Tracheal epithelial cell (primary cell): ENCODE measurements at places on chromosomes 4 and X. TPM values are rescaled to one million over a fixed set of nuclear protein-coding genes. Genes with fewer than 3 reads are reported as not detected.

POU3F4 gene
- not detected in 2 replicates for total RNA-seq

PDGFC gene
- total RNA-seq, result 39.2 and 48.9 TPM in 2 replicates

CC2D2A gene
- total RNA-seq, result 5.3 and 14.3 TPM in 2 replicates

MEPE gene
- not detected in 2 replicates for total RNA-seq

SPOCK3 gene
- 0.64 and 0.96 TPM in 2 replicates for total RNA-seq

KLKB1 gene
- total RNA-seq, result under 0.01 TPM in 1 of 2 replicates, not detected in the other

NLGN3 gene
- not detected in 2 replicates for total RNA-seq

TCEAL5 gene
- total RNA-seq, result not detected in 2 replicates

NLGN4X gene
- total RNA-seq, result 0.24 TPM in 1 of 2 replicates, not detected in the other

PDCL2 gene
- total RNA-seq, result 0.24 TPM in 1 of 2 replicates, not detected in the other

KLB gene
- under 0.01 TPM in 1 of 2 replicates, not detected in the other for total RNA-seq

FGF16 gene
- total RNA-seq, result not detected in 2 replicates

ANKRD50 gene
- total RNA-seq, result 14.5 and 17.7 TPM in 2 replicates

SULT1E1 gene
- 0.24 and 0.64 TPM in 2 replicates for total RNA-seq

DGAT2L6 gene
- not detected in 2 replicates for total RNA-seq

ATP2B3 gene
- total RNA-seq, result not detected in 2 replicates

BANK1 gene
- total RNA-seq, result 0.43 and 0.72 TPM in 2 replicates

AMER1 gene
- total RNA-seq, result 1.4 and 1.7 TPM in 2 replicates

PRRG3 gene
- not detected in 2 replicates for total RNA-seq

SSX2B gene
- not detected in 2 replicates for total RNA-seq

PFKFB1 gene
- not detected in 2 replicates for total RNA-seq

TMEM31 gene
- total RNA-seq, result not detected in 2 replicates

CT45A3 gene
- not detected in 2 replicates for total RNA-seq

NHSL2 gene
- total RNA-seq, result under 0.01 TPM in 2 replicates

CT83 gene
- total RNA-seq, result 1.1 TPM in 1 of 2 replicates, not detected in the other
